Neuronal stem cell (in vitro differentiated cells): ENCODE measurements at places on chromosomes 12 and 14.

DNA sequence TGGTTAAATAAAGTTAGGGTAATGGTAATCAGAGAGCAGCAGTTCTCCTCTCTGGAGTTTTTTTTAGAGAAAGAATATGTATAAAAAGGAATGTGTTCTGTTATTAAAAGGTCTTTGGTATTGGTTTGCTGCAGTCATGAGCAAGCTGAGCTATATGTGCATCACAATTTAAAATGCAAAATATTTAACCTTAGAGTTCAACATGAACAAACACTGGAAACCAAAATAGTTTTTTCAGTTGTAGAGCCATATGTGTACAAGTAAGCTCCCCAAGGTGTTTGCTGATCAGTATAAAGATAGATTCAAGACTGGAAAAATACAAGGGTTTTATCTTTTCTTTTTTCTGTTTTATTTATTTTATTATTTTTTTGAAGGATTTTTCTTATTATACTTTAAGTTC lies 245.0 kb downstream of the NUBPL start:
- no peaks in the 10 kb centered on the region for H3K27me3 ChIP-seq
- H3K4me3 ChIP-seq = no peak overlapping the region
- no peaks in the 10 kb centered on the region for H3K4me1 ChIP-seq
- no peaks in the 10 kb centered on the region for H3K36me3 ChIP-seq
- H3K27ac ChIP-seq = no peak overlapping the region

- no peaks in the 10 kb centered on the region for H3K4me1 ChIP-seq
- H3K36me3 ChIP-seq = no peaks in the 10 kb centered on the region
- peak; percentile 52 for DNase-seq
- H3K4me3 ChIP-seq = no peak overlapping the region
Observed at GRCh38 chr14:79332504-79333197, 878.7 kb downstream of the DIO2 start.

- no peak overlapping the region for H3K4me3 ChIP-seq
- H3K27me3 ChIP-seq = no peaks in the 10 kb centered on the region
- H3K36me3 ChIP-seq = no peaks in the 10 kb centered on the region
- no peak overlapping the region for H3K27ac ChIP-seq
- H3K4me1 ChIP-seq = peaks cover 2% of the 10 kb centered on the region
Observed at GRCh38 chr12:131074221-131075083, 120.7 kb downstream of the ADGRD1 start.

DNA sequence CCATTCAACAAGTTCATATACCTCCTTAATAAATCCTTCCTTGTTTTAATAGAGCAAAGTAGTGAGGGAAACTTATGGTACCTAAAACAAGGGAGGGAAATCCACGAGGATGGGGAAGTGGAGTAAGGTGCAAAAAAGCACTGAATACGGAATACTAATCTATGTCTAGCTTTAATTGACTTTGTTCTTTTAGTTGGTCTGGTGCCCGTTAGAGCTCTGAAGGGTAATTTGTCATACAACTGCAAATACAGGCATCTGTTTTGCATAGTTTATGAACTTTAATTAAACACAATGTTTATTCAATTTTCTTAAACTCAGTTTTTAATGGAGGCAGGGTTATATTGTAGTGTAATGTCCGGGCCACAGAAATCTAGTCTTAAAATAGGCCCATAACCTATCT lies 67.0 kb downstream of the E2F7 start:
- H3K4me3 ChIP-seq = no peak overlapping the region
- H3K27me3 ChIP-seq = no peaks in the 10 kb centered on the region

GRCh38 chr14:105068818-105069217 lies 3.6 kb upstream of the GPR132 start:
- H3K4me3 ChIP-seq = no peak overlapping the region
- peaks cover 6% of the 10 kb centered on the region for H3K27me3 ChIP-seq
- no peaks in the 10 kb centered on the region for H3K36me3 ChIP-seq
- H3K4me1 ChIP-seq = peaks cover 5% of the 10 kb centered on the region

- DNase-seq = no peak
- no peak overlapping the region for H3K4me3 ChIP-seq
- no peaks in the 10 kb centered on the region for H3K4me1 ChIP-seq
- H3K27ac ChIP-seq = no peak overlapping the region
- H3K27me3 ChIP-seq = no peaks in the 10 kb centered on the region
Observed at GRCh38 chr12:93025145-93026103, 96.3 kb upstream of the EEA1 start.

DNA sequence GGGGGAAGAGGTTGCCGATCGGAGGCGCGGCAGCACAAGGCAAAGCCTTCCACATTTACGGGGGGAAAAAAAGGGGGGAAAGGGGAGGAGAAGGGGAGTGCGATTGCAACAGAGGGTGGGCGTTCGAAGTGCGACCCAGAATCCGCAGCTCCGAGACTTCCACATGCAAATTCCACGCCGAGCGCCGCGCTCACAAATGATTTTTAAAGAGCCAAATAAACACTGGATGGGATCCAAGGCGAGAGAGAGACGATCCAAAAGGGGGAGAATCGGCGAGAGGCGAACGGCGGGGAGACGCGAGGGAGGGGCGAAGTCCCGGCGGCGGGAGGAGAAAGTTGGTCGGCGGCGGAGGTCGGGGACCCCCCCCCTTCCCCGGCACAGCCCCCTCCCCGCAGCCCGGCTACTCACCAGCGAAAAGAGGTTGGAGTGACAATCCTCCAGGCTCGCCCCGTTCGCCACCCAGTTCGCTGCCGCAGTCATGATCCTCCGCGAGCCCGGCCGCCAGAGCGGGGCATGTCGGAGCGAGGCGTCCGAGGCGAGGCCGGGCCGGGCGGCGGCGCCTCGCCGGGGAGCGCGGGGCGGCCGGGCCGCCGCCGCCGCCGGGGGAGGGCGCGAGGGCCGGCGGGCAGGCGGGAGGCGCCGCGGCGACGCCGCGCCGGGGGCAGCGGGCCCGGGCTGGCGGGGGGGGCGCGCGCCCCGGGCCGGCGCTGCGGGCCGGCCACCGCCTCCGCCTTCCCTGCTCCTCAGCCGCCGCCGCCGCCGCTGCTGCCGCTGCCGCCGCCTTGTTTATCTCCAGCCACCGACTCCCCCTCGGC lies 634 bp downstream of the MED13L start:
- peak overlapping the region; percentile 73 for H3K4me3 ChIP-seq
- H3K27me3 ChIP-seq = no peaks in the 10 kb centered on the region
- H3K4me1 ChIP-seq = peaks cover 5% of the 10 kb centered on the region
- H3K27ac ChIP-seq = peak overlapping the region; percentile 91

GRCh38 chr12:57529831-57530230 lies 7.2 kb downstream of the MBD6 start:
- H3K36me3 ChIP-seq = peaks cover 95% of the 10 kb centered on the region
- no peak for DNase-seq
- H3K4me3 ChIP-seq = no peak overlapping the region
- H3K4me1 ChIP-seq = peaks cover 5% of the 10 kb centered on the region
- H3K27ac ChIP-seq = no peak overlapping the region

DNA sequence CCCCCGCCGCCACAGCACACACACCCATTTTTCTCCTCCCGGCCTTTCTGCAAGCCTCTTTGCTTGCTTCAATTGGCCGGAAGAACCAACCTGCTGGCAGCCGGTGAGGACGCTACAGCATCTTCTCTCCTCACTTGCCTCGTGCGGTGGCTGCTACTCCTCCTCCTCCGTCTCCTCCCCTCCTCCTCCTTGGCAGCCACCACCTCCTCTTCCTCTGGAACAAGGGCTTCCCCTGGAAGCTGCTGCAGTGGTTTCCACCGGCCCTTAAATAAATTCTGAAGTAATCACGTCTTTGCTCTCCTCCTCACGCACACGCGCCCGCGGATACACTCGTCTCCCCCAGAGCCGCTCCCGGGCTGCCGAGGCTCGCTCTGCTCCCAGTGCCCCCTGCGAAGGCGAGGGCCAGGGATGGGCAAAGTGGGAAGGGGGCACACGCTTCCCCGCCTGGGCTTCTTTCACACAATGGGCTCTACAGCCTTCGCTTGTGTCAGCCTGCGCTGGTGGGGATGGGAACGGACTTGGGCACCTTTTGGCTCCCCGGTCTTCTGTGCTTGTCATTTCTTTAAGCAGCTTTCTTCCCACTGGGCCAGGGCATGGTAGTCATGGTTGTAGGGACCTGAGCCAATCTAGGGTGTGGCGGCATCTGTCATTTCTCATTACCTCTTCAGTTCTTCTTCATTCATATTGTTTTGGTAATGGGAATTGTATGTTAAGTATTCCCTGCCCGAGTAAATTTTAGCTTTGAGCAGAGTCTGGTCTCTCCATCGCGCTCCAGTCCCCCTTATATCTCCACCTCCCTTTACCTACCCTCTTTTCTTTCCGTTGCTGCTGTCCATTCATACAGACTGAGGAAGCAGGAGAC lies at the start of gene PPFIA2:
Gene PPFIA2, minus strand, starts transcription at position 161 of the 862 bp plus-strand sequence.
- H3K27ac ChIP-seq = no peak within 1 kb of the TSS
- H3K4me1 ChIP-seq = peaks cover 2% of the 10 kb centered on the region
- H3K36me3 ChIP-seq = no peaks in the 10 kb centered on the region
- peaks cover 26% of the 10 kb centered on the region for H3K27me3 ChIP-seq

DNA sequence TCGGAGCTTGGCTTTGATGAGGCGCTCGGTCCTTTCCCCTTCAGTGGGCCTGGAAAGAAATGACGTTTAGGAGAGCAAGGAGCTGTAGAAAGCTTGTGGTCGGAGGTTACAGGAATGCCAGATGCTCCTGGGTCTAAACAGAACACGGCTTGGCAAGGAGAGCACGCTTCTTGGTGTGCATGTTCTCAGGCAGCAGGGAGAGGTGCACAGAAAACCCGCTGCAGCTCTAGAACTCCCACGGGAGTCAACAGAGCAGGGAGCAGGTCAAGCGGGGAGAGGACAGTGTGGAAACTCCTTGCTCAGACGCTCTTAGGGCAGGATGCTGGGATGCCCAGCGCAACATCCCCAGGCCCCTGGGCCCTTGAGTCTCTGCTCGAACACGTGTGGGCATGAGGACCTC lies 51.0 kb downstream of the SSH1 start:
- no peak overlapping the region for H3K27ac ChIP-seq
- no peak for DNase-seq
- peaks cover 32% of the 10 kb centered on the region for H3K36me3 ChIP-seq

- H3K4me3 ChIP-seq = no peak overlapping the region
Observed at GRCh38 chr14:50070840-50071548, 45.4 kb downstream of the VCPKMT start.

- no peak overlapping the region for H3K4me3 ChIP-seq
- H3K4me1 ChIP-seq = peaks cover 5% of the 10 kb centered on the region
- peaks cover 7% of the 10 kb centered on the region for H3K27me3 ChIP-seq
- H3K27ac ChIP-seq = no peak overlapping the region
- no peak for DNase-seq
Observed at GRCh38 chr12:50287271-50287670, 4.0 kb upstream of the LIMA1 start.

- H3K27ac ChIP-seq = peak overlapping the region; percentile 67
- H3K27me3 ChIP-seq = no peaks in the 10 kb centered on the region
- peaks cover 11% of the 10 kb centered on the region for H3K4me1 ChIP-seq
- DNase-seq = peak; percentile 59
- H3K4me3 ChIP-seq = no peak overlapping the region
Observed at GRCh38 chr12:94261119-94261518, 112.7 kb downstream of the PLXNC1 start.

DNA sequence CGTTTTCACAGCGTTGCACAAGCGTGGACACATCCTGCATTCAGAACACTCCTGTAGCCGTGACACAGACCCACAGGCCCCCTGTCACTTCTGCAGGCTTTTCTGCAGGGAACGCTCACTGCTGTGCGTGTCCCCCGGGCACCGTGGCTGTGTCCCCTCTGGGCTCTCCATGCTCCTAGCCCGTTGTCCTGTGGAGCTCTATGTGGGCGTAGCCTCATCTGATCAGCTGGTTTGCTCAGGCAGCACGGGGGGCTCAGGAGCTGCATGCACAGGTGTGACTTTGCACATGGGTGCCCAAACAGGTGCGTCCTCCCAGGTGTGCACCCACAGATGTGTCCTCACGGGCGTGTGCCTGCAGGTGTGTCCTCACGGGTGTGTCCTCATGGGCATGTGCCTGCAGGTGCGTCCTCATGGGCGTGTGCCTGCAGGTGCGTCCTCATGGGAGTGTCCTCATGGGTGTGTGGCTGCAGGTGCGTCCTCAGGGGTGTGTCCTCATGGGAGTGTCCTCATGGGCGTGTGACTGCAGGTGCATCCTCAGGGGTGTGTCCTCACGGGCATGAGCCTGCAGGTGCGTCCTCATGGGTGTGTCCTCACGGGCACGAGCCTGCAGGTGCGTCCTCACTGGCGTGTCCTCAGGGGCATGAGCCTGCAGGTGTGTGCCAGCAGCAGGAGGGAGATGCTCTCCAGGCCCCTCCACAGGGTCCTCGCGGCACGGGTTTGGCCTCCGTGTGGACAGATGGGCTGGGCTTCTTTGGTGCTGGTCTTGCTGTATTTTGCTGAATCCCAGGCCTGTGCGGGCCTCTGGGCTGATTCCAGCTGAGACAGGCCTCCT lies 17.5 kb downstream of the MTA1 start:
- peaks cover 16% of the 10 kb centered on the region for H3K36me3 ChIP-seq
- H3K4me1 ChIP-seq = no peaks in the 10 kb centered on the region
- no peaks in the 10 kb centered on the region for H3K27me3 ChIP-seq
- no peak for DNase-seq
- no peak overlapping the region for H3K4me3 ChIP-seq

- no peak overlapping the region for H3K27ac ChIP-seq
- H3K4me3 ChIP-seq = no peak overlapping the region
- H3K27me3 ChIP-seq = no peaks in the 10 kb centered on the region
- DNase-seq = no peak
- no peaks in the 10 kb centered on the region for H3K4me1 ChIP-seq
Observed at GRCh38 chr14:88140874-88141273, 135.9 kb downstream of the GPR65 start.

DNA sequence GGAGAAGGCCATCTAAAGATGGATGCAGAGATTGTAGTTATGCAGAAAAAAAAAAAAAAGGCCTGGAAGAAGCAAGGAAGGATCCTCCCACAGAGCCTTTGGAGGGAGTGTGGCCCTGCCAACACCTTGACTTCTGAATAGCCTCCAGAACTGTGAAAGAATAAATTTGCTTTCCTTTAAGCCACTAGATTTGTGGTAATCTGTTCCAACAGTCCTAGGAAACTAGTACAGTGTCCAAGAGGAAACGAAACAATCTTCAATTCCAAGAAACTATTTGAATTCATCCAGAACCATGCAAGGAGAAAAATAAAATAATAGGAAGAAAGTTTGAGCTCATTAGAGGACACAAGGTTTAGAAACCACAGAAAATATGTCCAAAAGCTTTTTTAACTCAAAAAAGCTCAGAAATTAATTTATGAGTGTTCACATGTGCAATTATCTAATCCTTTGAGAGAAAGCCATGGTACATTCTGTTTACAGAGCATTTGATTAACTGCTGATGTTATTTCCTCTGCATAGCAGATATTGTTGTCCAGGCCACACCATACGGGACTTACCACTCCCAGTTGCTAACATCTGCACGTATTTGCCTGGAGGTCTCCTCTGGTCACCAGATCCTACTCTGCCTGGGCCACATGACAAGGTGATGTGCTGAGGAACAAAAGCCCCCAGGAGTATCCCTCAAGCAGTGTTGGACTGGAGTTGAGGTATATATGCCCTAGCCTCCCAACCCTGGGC lies 30.0 kb upstream of the STAB2 start:
- H3K27ac ChIP-seq = no peak overlapping the region
- H3K27me3 ChIP-seq = no peaks in the 10 kb centered on the region
- no peak for DNase-seq
- no peaks in the 10 kb centered on the region for H3K4me1 ChIP-seq

- DNase-seq = no peak
- no peak overlapping the region for H3K4me3 ChIP-seq
- H3K27ac ChIP-seq = no peak overlapping the region
- no peaks in the 10 kb centered on the region for H3K4me1 ChIP-seq
- no peaks in the 10 kb centered on the region for H3K27me3 ChIP-seq
Observed at GRCh38 chr12:29990971-29991370, 207.2 kb upstream of the TMTC1 start.
